ENCODE measurements at places on chromosomes 2 and 18.

GRCh38 chr18:25453556-25454269 lies 101.7 kb upstream of the ZNF521 start:
- DNase-seq: peak; percentile 69

- DNase-seq: no peak
Measured at GRCh38 chr2:78908973-78909372, 116.5 kb upstream of the REG3G start.

- peak; percentile 34 for DNase-seq
Measured at GRCh38 chr2:141923657-141924056, 207.2 kb downstream of the LRP1B start.

DNA sequence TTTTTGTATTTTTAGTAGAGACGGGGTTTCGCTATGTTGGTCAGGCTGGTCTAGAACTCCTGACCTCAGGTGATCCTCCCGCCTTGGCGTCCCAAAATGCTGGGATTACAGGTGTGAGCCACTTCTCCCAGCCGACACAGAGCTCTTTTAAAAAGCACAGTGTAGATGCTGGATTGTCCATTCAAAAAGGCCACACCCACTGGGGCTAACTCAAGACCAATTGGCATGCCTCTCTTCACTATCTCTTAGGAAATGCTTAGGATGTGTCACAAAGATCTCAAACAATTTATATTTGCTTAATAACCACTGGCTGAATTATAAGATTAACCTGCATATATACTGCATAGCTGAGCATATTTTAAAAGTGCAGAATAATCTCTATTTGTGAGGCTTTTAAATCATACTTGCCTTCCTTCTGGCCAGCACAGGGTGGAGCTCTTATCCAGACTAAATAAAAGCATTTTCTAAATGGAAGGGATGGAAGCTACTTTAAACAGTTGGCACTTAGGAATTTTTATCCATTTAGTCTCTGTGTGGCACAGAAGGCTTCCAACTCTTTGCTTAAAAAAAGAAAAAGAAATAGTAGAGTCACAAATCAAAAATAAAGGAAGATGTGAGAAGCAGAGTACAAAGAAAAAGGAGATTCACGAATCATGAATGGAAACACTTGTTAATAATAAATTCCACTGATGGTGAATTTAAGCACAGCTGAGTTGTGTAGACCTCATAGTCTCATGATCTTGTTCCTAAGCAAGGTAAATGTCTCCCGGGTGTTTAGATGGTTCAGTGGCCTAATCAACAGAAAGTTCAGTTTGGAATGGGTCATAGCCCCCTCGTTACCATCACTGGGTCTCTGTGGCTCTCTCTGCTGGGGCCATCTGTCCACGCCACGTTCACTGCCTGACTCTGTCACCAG lies 22.4 kb downstream of the CRYGD start:
- peak; percentile 25 for DNase-seq

DNA sequence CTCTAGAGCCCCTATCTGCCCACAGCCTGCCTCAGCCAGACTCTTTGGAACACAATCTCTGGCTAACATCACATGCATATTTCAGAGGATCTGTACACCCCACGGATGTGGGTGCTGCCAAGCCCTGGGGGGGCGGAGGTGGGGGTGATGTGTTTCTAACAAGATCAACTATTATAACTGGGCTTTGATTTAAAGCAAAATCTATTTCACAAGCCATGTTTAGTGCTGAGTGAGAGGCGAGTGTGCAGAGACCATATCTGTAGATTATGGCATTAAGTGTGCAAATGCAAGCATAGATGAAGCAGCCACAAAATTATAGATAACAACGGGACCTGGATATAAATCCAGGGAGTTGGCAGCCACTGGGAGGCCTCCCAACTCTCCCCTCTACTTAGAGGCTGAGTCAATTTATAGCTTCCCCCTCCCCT lies 135.8 kb upstream of the SMAD2 start:
- DNase-seq: no peak

- no peak for DNase-seq
Measured at GRCh38 chr18:57980573-57981307, 63.3 kb upstream of the NEDD4L start.

DNA sequence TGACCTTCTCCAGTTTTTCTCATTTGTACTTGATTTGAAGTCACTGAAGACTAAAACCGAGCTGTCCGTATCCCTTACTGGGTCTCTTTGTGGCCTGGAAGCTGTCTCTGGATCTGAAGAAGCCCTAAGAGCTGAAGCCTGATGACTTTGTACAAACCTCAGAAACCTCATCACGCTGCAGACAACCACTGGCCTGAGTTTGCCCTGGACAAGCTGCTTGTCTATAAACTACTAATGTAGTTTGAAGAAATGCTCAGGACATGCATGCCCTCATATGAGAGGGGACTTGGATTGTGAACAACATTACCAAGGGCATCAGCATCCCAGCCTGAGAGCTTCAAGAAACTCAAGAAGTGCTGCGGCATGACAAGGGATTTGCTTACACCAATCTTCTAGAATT lies 79.3 kb upstream of the CBLN2 start:
- DNase-seq: no peak

DNA sequence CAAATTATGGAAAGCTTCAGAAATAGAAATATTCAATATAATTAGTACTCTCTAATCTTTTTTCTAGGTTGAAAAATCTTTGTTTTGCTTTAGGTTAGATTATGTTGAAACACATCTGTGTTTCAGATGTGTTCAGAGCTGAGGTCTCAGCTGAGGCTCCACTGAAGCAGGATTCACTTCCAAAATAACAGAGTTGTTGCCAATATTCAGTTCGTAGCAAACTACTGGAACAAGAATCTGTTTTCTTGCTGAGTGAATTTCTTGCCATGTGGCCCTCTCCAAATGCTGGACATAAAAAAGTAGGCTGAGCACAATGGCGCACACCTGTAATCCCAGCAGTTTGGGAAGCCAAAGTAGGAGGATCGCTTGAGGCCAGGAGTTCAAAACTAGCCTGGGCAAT lies 8.7 kb downstream of the PHOSPHO2 start:
- DNase-seq: peak; percentile 38

- DNase-seq: no peak
Measured at GRCh38 chr2:138298120-138298814, 203.3 kb upstream of the SPOPL start.

GRCh38 chr2:177265824-177266817 lies 1.6 kb upstream of the NFE2L2 start:
- DNase-seq: no peak

DNA sequence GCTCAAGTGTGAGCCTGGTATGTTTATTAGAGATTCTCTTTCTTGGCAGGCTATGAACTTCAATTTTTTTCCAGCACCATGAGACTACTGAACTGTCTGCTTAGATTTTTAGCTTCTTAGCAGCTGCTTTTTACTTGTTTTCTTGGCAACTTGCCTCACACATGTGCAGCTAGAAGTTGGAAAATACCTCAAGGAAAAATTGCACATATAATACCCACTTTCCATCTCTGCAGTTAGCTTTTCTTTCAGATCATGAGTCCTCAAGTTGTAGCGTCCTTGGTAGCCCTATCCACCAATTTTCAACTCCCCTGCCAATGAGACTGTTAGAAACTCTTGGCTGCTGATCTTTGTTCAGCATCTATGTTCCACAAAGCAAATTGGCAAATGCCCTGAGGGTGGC lies 302.1 kb downstream of the HRH4 start:
- DNase-seq: peak; percentile 43
